ENCODE measurements at places on chromosomes 6 and 20.

GRCh38 chr6:94260765-94261164, 841.4 kb upstream of the EPHA7 start:
- DNase-seq, result no peak

DNA sequence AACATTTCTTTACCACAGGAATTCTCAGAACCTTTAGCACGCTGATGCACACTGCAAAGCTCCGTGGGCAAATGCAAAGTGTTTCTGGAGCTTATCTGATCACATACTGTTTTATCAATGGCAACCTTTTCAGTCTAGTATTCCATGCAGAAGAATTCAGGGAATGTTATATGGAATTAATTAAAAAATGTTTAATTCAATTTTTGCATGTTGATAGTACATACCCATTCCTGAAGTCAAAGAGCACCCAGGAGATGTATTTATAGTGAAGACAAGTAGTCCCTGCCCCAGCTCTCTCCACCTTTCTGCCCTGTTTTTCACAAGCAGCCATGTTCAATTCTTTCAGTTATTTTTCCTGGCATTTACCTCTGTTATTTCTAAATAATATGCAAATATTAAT, 55.2 kb downstream of the DTNBP1 start:
- no peak for DNase-seq

DNA sequence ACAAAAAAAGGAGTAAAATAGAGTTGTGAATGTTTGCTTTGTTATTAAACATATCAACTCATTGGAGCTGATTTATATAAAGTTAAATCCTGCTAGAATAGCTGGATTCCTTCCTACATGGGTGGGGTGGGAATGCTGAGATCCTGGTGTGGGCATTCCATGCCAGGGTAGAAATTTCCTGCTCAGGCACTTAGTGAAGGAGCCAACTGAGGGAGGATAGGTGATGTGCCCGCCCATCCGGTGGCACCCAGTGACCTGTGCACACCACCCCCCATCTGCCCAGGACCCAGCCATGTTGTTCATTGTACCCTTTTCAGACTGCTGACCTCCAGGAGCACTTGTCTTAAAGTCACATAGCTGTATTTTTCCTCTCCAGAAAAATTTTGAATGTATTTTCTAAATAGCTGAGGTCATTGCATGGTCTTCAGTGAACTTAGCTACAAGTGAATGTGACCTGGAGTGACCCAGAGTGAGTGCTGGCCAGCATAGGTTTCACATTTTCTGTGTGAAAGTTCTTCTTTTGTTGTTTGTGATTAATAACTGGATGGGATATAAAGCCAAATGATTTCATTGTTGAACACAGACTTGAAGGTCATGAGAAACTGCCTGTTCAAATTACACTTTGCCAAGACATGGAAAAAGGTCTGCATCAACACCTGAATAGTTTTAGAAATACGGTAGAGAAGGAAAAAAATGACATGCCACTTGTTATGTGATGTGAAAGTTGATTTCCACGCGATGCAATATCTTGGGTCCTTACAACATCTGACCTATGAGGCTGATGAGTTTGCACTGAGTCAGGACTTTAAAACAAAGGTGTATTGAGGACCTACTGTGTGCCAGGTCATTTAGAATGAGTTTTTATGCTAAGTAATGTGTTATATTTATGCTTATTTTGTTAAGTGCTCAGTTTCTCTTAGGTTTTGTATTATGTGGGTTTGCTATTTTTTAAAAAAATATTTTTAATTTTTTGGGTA, 77.2 kb downstream of the UTRN start:
- no peak for DNase-seq

DNA sequence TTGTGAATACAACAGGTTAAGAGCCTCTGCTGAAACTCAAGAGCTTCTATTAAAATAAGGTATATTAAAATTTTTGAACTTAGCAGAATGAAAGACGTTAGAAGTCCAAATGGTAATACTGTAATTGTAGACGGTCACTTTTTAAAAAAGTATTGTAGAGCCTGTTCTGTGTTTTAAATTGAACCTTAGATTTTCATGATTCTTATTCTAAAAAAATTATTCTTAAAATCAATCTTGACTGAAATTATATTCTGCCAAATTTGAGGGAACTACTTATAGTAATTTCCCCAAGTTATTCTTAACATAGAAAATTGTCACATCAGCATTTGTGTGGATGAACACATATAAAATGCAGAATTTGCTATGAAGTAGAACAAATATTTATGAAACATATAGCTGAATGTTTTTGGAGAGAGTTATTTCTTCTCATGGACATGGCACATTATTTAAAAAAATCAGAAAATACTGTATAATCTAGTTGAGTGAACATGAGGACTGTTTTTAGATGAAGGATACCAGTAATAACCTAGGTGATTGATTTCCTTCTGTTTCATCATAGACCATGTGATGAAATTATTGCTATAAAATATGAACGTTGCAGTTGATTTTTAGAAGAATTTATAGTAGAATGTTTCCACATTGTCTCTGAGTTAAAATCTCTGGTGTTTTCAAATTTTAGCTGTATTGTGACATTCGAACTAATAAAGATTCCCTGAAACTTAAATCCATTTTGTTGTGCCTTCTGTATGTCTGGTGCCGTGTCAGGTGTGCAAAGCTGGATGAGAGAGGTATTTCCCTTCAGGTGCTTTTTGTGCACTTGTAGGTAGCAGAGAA, 2.8 kb downstream of the TBPL1 start:
- DNase-seq, result no peak

GRCh38 chr6:160398674-160399271, 50.6 kb downstream of the SLC22A3 start:
- DNase-seq, result no peak

DNA sequence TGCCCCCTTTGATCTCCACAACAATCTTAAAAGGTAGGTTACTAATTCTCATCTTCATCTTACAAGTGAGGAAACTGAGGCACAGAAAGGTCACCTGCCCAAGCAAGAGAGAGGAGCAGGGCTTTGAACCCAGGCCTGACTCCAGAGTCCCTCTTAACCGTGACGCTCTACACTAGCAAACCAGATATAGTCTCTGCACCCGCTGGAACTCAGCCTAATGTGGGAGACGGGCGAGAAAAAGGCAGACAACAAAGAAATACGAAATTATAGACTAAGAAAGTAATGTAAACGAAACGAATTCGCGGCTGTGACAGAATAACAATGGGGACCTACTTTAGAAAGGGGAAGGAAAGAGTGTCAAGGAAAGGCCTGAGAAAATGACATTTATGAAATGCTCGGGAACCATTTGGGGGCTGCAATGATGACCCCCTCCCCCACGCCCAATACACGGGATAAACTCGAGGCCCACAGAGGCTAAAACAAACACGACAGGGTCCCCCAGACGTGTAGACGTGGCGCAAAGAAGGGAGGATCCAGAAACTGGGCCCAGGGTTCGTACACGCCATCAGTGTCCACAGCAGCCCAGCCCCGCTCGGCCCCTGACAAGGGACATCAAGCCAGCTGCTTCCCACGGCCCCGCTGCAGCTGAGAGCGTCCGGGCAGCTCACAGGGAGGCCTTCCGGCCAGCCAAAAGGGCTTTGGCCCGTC, 637 bp downstream of the TRPC4AP start:
- DNase-seq, result no peak

- DNase-seq, result no peak
These were observed 150.6 kb downstream of the GJA10 start for GRCh38 chr6:90044833-90045381.

DNA sequence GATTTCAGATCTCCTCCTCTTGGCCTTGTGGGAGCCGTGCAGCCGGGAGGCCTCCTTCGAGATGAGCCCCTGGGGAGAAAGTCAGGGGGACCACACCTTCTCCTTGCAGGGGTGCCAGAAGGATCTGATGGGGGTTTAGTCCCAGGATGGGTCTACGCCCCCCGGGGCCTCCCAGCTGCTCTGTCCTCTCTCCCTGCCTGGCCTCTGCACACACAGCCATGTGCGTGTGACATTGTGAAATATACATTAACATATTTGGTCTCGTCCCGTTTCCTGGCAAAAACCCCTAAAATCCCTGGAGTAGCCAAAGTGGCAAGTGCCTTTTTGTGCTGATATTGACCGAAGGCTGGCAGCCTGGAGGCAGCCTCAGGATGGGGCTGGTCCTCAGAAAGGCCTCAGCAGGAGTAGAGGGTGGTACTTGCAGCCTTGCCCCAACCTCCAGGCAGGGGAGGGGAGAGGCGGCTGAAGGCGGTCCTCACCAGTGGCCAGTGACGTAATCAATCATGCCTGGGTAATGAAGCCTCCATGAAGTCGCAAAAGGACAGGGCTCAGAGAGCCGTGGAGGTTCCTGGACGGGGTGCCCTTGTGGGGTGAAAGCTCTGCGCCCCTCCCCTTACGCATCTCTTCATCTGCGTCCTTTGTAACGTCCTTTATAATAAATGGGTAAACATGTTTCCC, 5.1 kb upstream of the HELZ2 start:
- DNase-seq, result no peak

DNA sequence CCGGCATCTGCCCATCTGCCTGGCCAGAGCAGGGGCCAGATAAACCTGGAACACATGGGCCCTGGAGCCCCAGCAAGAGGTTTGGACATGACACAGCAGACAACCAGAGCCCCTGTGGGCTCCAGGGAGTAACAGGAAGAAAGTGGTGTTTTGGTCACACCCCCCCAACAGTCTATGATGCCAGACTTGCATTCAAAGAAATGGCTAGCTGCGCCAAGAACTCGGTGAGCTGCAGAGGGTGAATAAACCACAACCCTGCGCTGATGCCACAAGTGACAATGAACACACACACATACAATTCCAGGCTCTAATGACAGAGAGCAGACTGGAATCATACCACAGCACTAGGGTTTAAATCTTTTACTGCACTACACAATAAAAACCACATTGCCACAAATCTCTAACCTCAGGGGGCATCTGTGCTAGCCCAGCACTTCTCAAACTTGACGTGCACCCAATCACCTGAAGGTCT, 34.0 kb downstream of the TRERF1 start:
- no peak for DNase-seq

DNA sequence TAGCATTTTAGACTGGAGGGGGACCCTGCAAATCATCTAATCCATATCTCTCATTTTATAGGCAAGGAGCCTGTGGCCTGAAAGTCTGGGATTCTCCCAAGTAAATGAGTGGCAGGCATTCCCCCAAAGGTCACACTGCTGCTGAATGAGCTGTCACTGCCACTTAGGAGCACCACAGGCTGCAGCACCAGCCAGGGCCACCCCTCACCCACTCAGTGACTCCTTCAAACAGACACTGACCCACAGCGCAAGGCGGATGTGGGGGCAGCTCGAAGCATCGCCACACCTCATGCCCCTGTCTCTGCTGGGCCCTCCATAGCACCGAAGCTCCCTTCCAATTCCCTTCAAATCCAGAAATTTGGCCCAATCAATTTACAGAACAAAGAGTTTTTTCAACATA, 119.9 kb upstream of the ARID1B start:
- no peak for DNase-seq

DNA sequence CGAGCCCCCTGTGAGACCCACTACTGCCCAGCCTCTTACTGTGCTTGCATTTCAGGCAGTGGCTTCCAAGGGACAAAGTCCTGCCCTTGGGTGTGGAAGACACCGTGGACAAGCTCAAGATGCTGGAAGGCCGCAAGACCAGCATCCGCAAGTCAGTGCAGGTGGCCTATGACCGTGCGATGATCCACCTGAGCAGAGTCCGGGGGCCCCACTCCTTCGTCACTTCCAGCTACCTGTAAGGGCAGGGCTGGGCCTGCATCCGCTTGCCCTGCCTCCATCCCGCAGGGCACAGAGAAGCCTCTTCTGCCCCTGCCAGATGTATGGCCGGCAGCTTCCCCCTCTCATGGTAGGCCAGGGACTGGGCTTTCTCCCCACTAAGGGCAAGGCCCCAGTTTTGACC, 33.8 kb downstream of the BRPF3 start:
- no peak for DNase-seq

GRCh38 chr6:159989492-159990480, 20.9 kb downstream of the IGF2R start:
- no peak for DNase-seq

DNA sequence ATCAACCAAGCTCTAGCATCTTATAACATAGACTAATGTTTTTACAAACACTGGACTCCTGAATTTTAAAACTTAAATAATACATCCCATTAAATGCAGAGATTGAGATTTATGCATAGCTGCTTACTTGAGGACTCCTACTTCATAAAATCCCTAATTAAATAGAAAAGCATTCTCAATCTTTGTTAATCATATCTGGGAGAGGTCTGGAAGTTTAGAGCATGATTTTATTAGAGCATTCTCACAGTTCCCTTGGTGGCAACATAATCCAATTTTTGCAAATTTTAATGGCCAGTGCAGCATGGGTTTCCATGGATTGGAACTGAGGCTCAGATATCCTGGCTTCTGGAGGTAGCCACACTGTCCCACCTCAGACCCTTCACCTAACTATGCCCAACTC, 19.5 kb downstream of the BTBD3 start:
- no peak for DNase-seq

GRCh38 chr6:43014434-43014909, 423 bp downstream of the KLHDC3 start:
- no peak for DNase-seq

GRCh38 chr6:145842693-145843546, 28.3 kb upstream of the FBXO30 start:
- no peak for DNase-seq

DNA sequence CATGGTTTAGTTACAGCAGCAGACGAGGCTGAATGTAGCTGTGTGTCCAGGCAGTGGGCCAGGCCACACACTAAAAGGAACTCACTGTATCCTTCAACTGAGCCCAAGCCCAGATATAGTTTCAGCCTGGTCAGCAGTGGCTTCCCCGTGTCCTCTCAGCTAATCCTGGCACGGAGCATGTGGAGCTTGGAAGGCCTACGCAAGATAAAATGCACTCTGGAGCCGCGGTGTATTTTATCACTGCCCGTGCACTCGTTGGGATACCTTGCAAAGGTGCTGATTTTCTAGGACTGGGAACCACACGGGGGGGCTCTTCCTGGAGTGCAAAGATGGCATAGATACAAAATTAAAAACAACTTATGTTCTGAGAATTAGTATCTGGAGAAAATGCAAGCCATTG, 48.4 kb upstream of the IYD start:
- no peak for DNase-seq

- DNase-seq, result no peak
These were observed 8.6 kb downstream of the AARS2 start for GRCh38 chr6:44304282-44305199.

GRCh38 chr6:35213824-35214756, at the start of gene SCUBE3:
Gene SCUBE3 (plus strand): TSS chr6:35213956. CDS start chr6:35214419, 463 bp downstream.
- no peak for DNase-seq

- no peak for DNase-seq
These were observed 7.0 kb downstream of the DYNLRB1 start for GRCh38 chr20:34522969-34523871.

GRCh38 chr6:93088621-93089501, 330.5 kb downstream of the EPHA7 start:
- no peak for DNase-seq

DNA sequence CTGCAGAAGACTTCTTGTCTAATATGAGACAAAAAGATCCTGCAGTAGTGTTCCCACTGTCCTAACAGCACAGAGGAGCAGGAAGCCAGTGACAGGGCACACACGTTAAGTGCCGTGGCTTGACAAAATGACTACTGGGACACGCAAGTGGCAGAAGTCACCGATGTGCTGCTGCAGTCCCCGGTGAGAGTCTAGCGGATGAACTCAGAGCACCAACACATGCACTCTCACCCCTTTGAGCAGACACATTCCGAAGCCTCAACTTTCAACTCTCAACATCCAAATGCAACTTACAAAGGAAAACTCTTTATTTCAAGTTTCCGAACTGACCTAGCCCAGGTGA, 898 bp downstream of the LAMA4 start:
- no peak for DNase-seq
